ENCODE measurements at places on chromosomes 4 and X.

DNA sequence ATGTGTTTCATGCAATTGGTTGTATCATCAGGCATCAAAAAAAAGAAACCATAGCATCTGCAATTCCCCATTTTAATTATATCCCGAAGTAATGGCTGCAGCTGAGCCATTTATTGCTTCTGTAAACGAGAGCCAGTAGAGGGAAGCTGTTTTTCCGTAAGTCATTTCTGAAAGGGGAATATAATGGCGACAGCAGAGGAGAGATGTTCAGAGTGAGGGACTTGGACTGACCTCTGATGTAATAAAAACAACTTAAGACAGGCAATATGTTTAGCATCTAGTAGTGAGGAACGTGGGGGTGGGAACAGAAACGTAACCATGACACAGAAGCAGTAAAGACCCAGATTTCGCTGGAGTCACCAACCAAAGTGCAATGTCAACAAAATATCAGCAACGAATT, 31.5 kb upstream of the NAA11 start:
- DNase-seq, result no peak

- DNase-seq, result peak; percentile 1
Observed at GRCh38 chrX:15973299-15973698, 118.7 kb upstream of the AP1S2 start.

DNA sequence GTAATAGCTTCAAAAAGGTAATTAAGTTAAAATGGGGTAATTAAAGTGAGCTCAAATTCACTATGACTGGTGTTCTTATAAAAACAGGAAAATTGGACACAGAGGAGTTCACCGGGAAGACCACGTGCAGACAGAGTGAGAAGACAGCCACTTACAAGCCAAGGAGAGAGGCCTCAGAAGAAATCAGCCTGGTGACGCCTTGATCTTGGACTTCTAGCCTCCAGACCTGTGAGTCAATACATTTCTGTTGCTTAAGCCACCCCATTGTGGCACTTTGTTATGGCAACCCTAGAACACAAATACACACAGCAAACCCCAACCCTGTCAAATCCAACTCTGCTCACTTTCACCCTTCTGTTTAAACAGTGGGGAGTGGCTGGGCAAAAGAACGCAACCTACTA, 4.1 kb upstream of the CD38 start:
- DNase-seq, result no peak

DNA sequence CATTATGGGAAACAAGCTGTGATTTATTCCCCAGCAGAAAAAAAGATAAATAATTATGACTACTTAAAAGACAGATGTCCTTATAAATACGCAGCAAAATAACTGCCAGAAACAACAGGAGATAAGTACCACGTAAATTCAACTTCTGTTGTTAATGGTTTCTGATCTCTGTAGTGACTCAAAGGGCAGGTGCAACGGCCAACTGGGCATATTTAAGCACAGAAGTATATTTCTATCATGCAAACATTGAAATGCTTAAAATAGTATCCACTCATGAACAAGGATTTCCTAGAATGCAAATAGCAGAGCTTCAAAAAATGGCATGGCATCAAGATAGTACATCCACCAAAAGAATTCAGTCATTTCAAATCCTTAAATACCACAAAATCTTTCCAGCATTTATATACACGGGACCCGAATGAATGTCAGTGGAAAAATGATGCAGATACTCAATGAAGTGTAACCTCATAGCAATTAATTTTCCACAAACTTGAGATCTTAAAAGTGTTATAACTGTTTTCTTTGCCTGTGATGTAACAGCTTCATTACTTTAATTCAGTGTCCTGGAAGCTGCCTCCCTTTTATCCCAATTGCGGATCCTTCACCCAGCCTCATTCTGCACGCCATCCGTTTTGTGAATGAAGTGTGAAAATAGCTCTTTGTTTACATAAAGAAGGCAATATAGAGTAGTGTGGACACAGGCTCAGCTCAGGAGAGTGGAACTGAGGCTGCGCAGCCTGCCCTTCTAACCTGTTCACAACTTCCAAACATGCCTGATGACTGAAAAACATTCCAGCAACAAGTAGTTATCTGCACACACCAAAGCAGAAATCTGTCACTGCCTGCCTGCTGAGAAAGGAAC, 10.2 kb downstream of the PDGFC start:
- DNase-seq, result no peak

GRCh38 chr4:186347743-186348142, 81.8 kb downstream of the F11 start:
- no peak for DNase-seq

DNA sequence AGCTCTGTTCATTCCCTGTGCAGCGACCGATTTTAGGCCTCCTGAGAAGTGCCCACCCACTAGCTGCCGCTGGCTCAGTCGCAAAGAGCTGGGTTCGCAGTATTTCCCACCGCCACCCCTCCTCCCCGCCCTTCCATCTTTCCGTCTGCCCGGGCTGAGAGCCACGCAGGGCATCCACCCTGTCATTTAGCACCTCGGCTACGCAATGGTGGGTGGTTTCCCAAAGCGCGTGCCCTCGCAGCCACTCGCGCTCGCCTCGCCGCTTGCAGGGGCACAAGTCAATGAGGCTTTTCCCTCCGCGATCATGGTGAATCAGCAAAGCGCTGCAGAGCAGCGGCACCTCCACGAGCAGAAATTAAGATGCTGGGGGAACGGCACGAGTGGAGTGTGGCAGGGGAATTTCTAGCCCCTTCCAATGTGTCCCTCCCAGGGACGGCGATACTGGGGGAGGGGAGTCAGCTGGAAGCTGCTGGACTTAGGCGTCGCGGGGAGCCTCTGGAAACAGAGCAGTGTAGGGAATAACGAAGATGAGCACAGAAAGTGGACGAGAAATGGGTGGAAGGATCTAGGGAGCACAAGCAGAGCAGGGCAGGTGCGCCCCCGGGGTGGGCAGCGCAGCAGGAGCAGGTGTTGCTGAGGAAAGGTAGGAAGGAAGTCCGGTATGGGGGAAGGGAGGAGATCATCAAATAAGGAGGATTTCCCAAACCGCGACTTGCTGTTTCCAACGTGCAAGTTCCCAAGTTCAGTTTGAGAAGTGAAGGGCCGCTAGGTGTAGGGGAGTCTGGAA, 2.4 kb upstream of the PTCHD1 start:
- DNase-seq, result no peak

DNA sequence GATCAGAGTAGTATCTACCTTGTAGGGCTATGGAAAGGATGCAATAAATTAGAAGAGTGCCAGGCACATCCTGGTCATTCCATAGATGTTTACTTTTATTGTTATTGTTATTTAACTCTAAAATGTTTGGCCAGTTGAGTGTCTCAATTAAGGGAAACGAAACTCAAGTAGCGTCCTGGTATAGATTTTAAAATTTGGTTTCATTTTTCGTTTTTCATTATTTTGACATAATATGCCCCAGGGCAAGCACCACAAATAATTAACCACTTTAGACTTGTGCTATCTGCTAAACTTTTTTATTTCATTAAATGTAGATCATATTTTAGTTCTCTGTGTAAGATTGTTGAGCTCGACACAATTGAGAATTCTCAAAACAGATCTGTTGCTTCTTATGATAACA, 179.7 kb upstream of the PRPS2 start:
- no peak for DNase-seq

DNA sequence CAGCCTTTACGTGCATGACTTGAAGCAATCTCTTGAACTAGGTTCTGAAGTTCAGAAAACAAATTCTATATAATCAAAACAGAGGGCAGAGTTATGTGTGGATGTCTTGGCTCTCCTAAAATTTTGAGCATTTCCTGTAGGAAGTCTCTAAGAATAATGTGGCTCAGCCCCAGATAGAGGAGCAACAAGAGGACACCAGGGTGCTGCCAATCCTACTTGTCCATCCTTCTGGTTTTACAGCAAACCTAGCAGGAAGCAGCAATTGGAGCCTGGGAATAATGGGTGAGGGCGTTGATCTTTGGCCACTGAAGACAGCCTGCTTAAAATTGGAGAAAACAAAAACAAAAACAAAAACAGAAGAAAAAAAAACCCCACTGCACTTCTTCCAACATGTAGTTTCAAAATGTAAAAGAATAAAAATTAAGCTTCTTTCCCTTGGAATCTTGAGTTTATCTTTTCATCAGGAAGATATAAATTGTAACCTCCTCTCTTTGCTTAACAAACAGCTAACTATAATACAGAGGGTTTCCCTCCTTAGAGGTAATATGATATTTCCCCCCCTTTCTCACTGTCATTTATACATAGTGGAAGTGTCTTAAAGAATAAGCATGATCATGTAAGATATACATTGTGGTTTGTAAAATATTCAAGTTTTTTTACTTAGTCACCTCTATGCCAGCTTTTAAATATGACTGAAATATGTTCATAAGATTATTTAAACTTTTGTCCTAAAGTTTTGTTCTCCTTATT, 130.6 kb downstream of the FBXO8 start:
- no peak for DNase-seq

GRCh38 chr4:46370531-46370930, 19.4 kb downstream of the GABRA2 start:
- no peak for DNase-seq

GRCh38 chrX:56564164-56564885, 898 bp downstream of the UBQLN2 start:
- no peak for DNase-seq

GRCh38 chr4:14260591-14260990, 633.1 kb upstream of the BOD1L1 start:
- no peak for DNase-seq

DNA sequence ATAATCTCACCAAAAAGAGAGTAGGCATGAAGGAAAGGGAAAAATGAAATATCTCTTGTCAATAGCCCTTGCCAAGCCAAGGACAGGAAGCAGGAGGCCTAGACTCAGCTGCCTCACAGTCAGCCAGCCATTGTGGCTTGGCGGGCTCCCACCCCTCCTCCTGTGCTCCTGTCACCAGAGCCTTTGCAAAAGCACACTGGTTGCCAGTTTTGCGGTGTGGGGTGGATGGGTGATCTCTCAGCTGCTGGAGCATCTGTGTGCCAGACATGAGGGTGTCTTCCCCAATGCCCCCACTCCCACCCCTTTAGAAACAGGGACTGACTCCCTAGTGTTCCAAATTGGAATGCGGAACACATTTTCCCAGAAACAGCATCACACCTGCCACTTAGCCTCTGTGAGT, 26.1 kb downstream of the ARHGEF6 start:
- DNase-seq, result no peak

GRCh38 chr4:17762726-17763125, 18.7 kb downstream of the FAM184B start:
- no peak for DNase-seq

GRCh38 chr4:82891707-82892466, 934 bp upstream of the SEC31A start:
- DNase-seq, result no peak

DNA sequence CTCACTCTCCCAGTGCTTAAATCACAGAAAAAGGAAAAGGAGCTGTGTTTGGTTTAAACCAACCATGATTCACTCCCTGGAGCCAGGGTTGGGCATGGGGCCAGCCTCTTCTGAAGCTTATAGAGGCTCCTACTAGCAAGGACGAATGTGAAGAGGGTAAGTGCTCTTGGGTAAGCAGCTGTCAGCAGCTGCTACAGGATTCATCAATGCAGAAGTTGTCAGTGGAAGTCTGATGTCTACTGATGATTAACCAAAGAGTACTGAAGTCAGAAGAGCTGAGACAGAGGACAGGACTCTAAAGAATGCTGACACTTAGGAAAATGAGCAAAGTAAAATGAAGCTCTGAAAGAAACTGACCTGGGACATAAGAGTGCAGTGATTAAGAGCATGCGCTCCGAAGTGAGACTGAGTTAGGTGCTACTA, 32.7 kb upstream of the JADE1 start:
- DNase-seq, result no peak

- DNase-seq, result no peak
Observed at GRCh38 chr4:188459381-188459780, 320.1 kb downstream of the TRIML1 start.

DNA sequence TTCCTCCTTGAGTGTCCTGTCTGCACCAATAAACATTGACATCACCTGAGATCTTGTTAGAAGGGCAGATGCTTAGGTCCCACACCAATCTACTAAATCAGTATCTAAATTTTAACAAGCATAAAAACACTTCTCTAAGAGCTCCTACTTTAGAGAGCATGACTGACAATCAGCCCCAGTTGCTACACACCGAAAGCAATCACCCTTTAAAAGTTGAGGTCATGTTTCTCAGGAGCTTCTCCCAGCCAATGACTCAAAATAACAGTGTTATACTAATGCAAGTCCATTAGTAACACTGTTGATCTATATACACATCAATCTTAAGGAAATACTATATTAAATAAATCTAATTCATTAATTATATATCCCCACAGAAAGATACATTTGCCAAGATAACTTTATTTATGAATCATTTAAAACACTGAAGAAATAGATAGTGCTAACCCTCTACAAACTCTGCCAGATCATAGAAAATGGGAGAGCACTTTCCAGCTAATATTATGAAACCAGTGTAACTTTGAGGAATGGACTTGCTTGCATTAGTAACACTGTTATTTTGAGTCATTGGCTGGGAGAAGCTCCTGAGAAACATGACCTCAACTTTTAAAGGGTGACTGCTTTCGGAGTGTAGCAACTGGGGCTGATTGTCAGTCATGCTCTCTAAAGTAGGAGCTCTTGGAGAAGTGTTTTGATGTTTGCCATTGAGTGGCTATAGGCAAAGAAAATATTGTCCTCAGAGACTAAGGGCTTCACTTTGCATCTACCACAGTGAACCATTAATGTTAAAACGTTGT, 109.8 kb upstream of the HDX start:
- DNase-seq, result no peak

- no peak for DNase-seq
Observed at GRCh38 chr4:133887723-133888122, 313.9 kb downstream of the PABPC4L start.

DNA sequence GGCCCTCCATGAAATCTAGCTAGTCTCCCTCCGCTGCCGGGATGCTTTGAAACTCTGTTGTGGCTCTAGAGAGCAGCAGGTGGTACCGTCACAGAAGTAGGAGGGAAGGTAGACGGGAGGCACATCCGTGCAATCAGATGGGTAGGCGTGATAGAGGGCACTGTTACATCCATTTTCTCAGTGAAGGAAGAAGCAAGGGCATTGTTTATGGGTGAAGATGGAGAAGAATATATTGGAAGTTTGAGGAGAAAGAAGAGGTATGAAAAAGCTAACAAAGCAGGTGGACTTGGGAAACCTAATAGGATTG, 1.3 kb downstream of the ANAPC4 start:
- no peak for DNase-seq

DNA sequence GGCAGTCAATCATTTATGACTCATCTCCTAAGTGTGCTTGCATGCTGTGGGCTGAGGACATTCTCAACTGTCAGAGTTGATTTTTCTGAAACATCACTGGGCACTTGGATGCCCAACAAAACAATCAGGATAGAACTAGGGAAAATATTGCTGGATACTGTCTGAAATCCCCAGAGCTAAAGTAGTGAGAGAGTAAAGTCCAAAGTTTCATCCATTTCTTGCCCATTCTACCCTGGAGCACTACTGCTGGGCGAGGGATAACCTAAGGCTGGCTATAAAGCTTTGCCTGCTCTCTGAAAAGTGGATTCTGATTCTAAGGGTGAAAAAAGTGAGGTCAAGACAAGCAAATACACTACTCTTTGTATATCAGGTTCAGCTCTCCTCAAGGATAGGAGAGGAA, 279.6 kb upstream of the EDA2R start:
- DNase-seq, result no peak

- DNase-seq, result no peak
Observed at GRCh38 chr4:138697851-138698250, 317.7 kb upstream of the NOCT start.
